ENCODE measurements at places on chromosomes 11 and 22.

DNA sequence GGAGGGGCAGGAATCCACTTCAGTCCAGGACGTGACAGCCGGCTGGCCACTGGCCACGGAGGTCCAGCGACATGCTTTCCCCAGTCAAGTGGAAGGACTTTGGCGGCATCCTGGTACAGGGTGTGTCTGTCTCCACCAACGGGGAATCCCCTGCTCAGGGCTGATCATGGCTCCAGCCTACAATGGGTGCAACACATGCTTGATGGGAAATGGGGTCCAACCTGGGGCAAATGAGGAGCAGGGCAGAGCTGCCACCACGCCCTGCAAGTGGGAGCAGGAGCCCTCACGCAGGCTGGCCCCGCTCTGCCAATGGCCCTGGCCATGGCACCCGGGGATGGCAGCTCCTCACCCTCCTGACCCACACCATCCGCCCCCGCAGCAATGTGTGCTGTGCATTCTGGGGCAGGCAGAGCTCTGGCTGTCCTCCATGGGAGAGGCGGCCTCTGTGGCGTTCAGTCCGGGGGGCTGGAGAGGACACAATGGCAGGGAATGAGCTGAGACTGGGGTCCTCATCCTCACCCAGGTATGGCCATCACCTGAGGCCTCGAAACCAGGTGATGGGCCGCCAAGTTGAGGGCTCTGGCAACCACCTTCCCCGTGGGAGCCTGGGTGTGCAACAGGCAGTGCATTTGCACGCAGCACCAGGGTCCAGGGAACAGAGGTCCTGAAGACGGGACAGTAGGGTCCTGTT lies 5.8 kb upstream of the SEPTIN5 start:
- DNase-seq, result no peak

GRCh38 chr11:128908391-128909246 lies 17.5 kb downstream of the KCNJ5 start:
- no peak for DNase-seq

GRCh38 chr22:41487037-41487935 lies 18.4 kb downstream of the ACO2 start:
- DNase-seq, result no peak

GRCh38 chr11:106644824-106645223 lies 373.5 kb downstream of the GUCY1A2 start:
- DNase-seq, result no peak

DNA sequence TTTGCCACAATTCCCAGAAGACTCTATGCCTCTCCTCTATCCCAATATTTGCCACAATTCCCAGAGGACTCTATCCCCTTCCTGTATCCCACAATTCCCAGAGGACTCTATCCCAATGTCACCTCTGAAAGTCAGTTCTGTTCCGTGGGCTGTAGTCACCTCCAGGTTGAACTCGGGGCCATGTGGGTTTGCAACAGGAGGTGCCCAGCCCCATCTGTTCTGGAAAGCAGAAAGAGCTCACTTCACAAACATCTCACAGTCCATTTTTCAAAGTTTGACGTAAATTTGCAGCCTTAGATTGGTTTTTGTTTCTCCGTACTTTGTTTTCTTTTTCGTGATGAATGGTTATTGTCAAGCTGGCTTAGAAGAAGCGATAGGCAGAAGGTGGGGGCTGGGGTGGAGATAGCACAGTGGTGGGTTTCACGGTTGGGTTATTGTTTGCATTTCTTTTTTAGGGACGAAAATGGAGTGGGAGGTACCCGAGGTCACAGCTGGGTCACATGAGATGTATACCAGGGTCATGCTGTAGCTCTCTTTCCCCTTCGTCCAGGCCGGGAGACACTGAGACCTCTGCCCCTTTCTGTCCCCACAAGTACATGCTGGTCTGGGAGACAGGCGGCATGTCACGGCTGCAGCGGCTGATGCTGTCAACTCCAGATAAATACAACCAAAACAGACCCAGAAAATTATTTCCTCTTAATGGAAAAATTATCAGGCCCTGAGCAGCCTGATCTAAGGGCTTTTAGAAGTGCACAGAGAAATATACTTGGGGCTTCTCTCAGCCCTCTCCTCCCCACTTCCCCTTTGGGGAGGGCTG lies 374.5 kb downstream of the CADM1 start:
- DNase-seq, result no peak

GRCh38 chr22:50257041-50257440 lies 4.4 kb downstream of the MAPK12 start:
- DNase-seq, result no peak

GRCh38 chr11:70844387-70844786 lies 408.0 kb downstream of the SHANK2 start:
- no peak for DNase-seq

GRCh38 chr11:2120359-2121100 lies 18.7 kb downstream of the IGF2 start:
- no peak for DNase-seq

DNA sequence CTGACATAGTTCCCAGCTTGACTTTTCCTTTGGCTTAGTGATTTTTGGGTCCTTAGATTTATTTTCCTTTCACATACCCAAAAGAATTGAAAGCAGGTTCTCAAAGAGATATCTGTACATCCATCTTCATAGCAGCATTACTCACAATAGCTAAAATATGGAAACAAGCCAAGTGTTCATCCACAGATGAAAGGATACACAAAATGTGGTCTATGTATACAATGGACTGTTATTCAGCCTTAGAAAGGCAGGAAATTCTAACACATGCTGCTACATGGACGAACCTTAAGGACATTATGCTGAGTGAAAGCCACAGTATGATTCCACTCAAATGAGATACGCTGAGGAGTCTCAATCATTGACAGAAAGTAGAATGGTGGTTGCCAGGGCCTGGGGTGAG lies 171.8 kb downstream of the IGLL1 start:
- DNase-seq, result no peak

- DNase-seq, result no peak
Measured at GRCh38 chr11:78313898-78314297, 103.7 kb downstream of the GAB2 start.

DNA sequence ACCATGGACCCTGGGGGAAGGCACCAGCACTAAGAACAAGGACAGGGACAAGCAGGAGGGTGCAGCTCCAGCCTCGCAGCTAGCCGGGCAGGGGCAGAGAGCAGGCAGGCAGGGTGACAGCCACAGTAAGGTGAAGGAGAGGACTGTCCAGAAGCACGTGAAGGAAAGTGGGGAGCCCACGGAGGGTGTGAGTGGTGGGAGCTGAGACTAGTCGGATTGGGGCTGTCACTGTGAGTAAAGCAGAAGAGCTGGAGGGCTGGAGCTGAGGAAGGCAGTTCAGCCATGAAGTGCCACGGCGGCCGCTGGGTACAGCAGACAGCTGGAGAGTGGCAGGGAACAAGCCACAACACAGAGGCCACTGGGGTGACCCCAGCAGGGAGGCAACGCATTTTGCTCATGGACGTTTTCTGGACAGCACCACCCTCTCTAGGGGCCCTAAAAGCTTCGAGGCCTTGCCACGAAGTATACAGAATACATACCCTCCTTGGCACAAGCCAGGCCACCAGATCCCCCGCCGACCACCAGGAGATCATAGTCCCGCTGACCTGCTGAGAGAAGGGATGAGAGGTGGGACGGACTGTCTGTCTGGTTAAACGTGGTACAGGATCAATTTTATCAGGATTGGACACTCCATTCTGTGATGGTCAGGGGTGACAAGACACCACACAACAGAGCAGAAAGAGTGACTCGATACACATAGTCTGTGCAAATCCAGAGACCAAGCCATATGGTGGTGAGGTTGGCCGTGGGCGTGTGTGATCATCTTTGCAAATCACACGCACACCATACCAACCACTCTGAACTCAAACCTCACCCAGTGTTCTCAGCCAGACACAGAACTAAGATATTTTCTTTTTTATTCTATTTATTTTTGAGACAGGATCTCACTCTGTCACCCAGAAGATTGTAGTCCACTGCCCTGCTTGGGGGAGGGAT lies 10.8 kb upstream of the COMT start:
- DNase-seq, result no peak

- DNase-seq, result no peak
Measured at GRCh38 chr11:20443596-20443995, 56.1 kb downstream of the PRMT3 start.

- DNase-seq, result no peak
Measured at GRCh38 chr11:73178681-73179080, 36.6 kb upstream of the FCHSD2 start.

DNA sequence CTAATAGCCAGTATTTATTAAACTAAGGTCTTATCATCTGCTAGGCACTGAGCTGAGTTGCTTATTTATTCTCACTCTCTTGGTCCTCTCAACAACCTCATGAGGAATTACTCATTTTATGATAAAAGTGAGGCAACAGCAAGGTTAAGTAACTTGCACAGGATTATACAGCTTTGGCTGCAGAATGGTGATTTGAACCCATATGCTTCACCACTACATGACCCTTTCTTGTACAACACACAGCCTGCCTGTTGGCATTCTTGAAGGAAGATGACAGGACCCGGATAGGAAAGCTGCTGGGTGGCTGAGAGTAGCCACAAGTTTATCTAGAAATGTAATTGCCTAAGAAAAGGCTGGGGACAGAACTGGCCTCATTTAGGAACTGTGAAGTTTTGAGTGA lies 5.3 kb upstream of the PARVA start:
- no peak for DNase-seq

DNA sequence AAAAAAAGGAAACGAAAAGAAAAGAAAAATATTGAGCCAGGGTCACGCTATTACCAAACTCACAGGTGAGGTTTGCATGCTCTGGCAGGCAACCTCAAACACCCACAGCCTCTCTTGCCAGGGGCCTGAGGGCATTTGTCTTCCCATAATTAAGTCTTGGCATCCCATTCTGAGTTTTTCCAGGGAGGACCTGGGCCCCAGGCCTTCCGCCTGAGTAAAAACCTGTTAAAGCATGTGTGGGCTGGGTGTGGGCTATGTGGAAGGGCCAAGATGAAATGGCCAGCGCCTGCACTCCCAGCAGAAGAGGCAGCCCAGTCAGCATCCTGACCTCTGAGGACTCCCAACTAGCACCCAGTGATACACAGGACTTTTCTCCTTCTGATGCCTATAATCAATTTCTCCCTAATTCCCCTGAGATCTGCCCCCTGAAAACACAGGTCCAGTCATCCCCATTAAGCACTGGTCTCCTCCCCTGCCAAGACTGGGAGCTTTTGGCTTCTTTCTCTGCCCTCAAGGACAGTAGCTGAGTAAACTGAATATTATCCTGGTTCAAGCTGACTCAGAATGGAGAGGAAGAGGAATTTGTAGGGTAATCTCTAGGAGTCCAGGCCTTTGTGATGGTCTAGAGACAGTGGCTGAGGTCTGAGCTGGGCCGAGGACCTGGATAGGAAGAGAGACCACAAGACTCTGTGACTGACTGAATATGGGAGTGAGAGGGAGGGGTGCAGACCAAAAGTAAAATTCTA lies 35.6 kb upstream of the ACER3 start:
- no peak for DNase-seq

- DNase-seq, result no peak
Measured at GRCh38 chr22:46083383-46084350, 66.7 kb upstream of the PPARA start.

- no peak for DNase-seq
Measured at GRCh38 chr11:12694183-12694531, 19.9 kb downstream of the TEAD1 start.

DNA sequence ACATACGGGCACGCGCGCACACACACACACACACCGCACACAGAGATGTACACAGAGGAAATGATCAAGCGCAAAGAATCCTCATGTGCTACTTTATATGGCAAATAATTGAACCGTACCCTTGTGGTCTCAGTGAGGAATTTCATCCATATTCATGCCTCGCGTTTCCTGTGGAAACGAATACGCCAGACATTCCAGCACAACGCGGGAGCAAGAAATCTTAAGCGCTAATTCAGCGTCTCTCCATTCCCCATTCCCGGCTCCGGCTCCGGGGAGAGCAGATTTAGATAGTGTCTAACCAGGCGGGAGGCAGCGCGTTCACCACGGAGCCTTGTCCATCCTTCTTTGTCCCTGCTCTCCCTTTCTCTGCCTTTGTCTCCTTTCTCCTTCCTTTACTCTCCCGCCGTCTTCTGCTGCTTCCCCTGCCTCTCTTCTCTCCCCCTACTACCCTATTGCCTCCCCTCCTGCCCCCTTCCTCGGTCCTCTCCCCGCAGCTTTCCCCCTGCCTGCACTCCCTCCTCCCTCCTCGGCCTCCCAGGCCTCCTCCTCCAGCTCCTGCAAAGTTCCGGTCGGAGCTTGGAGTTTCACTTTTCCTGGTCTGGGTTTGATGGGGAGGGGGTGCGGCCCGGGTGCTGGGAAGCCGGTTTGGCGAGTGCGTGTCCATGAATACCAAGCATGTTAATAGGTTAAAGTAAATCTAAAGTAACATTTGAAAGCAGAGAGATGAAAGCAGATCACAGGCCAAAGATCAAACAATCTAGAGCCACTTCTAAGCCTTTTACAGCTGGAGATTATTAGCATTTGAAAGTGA lies 579.3 kb downstream of the BUD13 start:
- DNase-seq, result no peak

DNA sequence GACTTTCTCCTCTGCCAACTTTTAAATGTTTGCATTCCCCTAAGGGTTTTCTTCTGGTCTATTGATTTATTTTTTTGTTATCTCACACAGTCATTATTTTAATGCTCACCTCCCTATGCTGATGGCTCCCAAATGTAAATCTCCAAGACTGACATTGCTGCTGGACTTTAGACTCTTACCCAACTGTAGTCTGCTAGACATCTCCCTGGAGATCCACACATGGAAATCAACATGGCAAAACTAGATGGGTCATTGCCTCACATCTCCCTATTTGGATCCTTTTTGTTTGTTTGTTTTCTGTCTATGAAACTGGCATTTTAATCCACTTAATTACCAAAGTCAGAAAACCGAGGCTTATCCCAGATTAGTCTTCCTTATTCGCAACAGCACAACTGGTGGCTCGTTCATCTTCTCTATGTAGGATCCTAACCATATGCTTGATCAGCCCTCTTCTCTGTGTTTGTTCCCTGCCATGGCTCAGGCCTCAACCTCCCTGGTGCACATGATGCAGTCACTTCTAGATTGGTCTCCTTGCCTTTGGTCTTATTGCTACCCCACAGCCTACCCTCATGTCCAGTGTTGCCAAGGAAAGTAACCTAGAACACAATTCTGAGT lies 37.3 kb downstream of the SC5D start:
- DNase-seq, result no peak

DNA sequence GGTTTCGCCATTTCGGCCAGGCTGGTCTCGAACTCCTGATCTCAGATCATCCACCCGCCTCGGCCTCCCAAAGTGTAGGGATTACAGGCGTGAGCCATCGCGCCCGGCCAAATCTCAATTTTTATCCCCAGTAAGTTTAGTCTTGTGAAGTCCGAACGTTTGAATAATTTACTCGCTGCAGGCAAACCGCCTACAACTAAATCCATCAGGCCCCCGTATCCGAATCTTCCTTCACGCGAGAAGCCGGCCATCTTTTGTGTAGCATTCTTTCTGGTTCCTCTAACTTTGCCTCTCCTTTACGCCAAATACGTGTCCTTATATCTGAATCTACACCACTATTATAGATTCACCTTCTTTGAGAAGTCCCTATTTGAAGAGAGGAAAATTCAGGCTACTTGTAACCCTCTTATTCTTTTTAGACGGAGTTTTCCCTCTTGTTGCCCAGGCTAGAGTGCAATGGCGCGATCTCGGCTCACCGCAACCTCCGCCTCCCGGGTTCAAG lies 581 bp upstream of the EIF3L start:
- no peak for DNase-seq

- DNase-seq, result no peak
Measured at GRCh38 chr11:116424615-116425261, 348.0 kb downstream of the BUD13 start.
